ENCODE measurements at places on chromosomes 1 and 21.

DNA sequence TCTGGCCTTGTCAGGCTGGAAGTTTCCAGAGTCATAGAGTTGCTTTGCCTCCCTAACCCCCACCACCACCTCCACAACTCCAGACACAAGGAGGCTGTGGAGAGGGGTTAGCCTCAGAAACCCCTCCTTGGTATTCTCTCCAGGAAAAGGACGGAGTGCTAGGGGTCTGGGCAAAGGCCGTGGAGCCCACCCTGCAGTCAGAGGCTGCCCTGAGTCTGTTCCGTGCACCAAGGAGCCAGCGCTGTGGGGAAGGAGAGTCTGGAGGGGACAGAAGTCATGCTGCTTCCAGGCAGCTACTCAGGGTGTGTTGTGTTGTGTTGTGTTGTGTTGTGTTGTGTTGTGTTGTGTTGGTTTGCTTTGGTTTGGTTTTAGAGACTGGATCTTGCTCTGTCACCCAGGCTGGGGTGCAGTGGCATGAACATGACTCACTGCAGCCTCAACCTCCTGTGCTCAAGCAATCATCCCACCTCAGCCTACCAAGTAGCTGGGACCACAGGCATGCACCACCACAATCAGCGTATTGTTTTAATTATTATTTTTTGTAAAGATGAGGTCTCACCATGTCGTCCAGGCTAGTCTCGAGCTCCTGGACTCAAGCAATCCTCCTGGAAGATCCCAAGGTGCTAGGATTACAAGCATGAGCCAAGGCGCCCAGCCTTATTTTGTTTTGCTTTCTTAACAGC, 122.2 kb upstream of the TMEM51 start:
- no peak overlapping the region for H3K27ac ChIP-seq
- H3K36me3 ChIP-seq, result no peaks in the 10 kb centered on the region
- no peaks in the 10 kb centered on the region for H3K4me1 ChIP-seq
- no peak for DNase-seq
- no peak overlapping the region for H3K4me3 ChIP-seq
- H3K27me3 ChIP-seq, result no peaks in the 10 kb centered on the region

- H3K4me1 ChIP-seq, result peaks cover 8% of the 10 kb centered on the region
- H3K36me3 ChIP-seq, result no peaks in the 10 kb centered on the region
- DNase-seq, result no peak
- no peak overlapping the region for H3K4me3 ChIP-seq
- no peaks in the 10 kb centered on the region for H3K27me3 ChIP-seq
- H3K27ac ChIP-seq, result no peak overlapping the region
Observed at GRCh38 chr1:211386921-211387320, 60.3 kb downstream of the TRAF5 start.

DNA sequence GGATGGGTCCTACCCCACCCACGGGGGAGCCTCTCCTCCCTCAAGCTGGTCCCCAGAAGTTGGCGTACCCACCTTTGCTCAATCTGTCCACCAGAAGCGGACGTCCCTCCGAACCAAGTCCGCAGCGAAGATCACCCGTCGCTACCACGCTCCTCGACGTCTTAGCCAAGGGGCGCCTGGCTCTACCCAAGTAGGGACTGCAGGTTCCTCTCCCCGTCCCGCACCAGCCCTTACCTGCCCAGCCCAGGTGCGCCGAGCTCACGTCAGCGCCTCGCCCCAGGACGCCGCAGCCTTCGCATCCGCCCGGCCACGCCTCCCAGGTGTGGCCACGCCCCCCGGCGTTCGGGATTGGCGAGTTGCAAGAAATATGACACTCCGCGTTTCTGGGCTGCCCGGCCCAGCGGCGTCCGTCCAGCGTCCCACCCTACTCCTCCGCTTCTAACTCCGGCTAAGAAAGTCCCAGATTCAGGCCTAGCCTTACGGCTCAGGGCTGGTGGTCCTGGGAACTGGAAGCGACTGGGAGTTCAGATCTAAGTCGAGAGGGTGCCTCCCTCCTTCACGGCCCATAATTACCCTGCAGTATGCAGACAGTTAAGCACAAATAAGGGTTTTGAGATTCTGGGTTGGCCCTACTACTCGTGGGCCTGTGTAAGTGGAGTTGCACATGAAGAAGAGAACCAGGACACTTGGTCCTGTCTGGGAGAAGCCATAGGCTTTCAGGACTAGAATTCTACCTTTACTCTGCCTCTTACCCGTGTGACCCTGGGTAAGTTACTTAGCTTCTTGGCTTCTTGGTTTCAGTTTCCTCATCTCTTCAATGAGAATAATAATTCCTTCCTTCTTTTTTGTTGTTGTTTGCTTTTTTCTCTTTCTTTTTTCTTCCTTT, at the start of gene IRF6:
IRF6 (minus strand) TSS at position 268 of the 886 bp plus-strand sequence. CDS start 4,729 bp downstream, outside the sequence.
- peak within 1 kb of the TSS; percentile 65 for H3K4me3 ChIP-seq
- no peaks in the 10 kb centered on the region for H3K27me3 ChIP-seq
- H3K36me3 ChIP-seq, result no peaks in the 10 kb centered on the region
- H3K27ac ChIP-seq, result no peak within 1 kb of the TSS
- DNase-seq, result peak; percentile 19

DNA sequence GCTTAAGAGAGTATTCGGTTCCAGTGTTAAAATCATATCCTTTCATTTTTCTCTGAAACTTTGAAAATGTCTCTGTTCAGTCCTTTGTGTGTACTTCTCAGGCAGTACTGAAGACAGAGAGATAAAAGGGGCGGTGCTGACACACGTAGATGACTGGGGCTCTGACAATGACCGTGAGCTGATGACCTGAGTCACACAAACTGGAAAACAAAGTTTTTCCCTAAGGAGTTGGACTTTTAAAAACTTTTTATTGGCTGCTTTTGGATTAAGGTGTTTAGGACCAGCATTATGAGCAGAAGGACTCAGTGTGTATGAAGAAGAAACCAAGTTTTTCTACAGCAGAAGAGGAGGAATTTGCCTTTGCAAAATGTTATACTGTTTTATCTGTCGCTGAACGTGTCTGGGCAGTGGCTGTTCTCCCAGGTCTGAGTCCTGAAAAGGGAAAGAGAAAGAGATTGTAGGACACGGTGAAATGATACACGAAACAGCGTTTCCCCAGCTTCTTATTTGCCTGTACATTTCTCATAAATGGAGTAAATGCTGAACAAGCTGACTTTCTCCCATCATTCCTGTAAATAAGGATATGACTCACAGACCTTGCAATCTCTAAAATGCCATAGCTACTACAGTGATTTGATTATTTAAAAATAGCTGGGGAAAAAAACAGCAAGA, 51.5 kb downstream of the MAP3K7CL start:
- no peaks in the 10 kb centered on the region for H3K27me3 ChIP-seq
- no peaks in the 10 kb centered on the region for H3K36me3 ChIP-seq
- peak overlapping the region; percentile 87 for H3K27ac ChIP-seq
- H3K4me3 ChIP-seq, result peak overlapping the region; percentile 63
- peaks cover 18% of the 10 kb centered on the region for H3K4me1 ChIP-seq

DNA sequence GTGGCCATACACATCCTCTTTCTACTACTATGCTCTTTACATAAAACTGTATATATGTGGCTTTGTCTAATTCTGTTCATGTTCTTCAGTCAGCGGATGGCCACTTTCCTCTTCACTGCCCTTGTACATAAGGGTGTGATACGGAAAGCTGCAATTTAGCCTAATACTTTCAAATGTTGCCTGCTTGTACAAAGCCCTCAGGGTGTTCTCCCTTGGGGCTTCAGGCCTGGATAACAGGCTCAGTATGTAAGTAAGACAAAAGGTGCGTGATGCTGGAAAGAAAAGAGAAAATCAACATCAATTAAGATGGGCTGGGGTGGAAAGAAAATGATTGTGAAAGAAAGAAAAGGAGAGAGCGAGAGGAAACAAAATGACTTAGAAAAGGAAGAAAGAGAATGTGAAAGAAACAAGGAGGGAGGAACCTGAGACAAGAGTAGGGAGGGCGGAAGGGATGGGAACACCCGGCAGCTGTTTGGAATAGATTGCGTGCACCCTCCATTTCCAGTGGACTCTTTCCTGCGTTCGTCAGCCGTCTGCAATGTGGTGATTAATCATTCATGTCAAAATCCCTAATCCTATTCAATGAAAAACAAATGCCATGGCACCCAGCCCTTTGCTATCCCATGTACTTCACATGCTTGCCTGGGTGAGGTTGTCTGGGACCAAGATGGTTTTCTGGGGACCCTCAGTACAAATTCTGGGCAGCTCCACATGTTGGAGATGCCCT, 553.6 kb downstream of the NUF2 start:
- no peaks in the 10 kb centered on the region for H3K27me3 ChIP-seq
- no peaks in the 10 kb centered on the region for H3K36me3 ChIP-seq
- DNase-seq, result no peak
- H3K27ac ChIP-seq, result no peak overlapping the region

GRCh38 chr1:222096476-222096772, 354.5 kb upstream of the DUSP10 start:
- H3K36me3 ChIP-seq, result no peaks in the 10 kb centered on the region
- H3K4me1 ChIP-seq, result no peaks in the 10 kb centered on the region
- no peak overlapping the region for H3K27ac ChIP-seq
- H3K4me3 ChIP-seq, result no peak overlapping the region

DNA sequence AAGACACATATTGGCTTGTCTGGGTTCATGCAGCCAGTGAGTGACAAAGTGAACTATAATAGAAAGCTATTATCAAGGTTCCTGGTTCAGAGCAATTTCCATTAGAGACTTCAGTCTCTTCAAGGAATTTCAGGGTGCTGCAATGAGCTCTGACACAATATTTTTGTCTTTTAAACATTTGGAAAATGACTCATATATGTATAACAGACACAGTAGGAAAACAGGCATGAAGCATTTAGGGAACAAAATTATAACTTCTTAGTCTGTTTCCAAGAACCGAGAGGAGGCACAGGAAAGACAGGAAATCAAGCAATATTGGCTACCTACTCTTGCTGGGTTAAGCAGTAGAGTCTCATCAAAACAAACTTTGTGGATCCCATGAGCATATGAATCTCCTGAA, 170.4 kb downstream of the PTPRC start:
- no peak overlapping the region for H3K27ac ChIP-seq
- H3K27me3 ChIP-seq, result no peaks in the 10 kb centered on the region
- no peak for DNase-seq
- H3K36me3 ChIP-seq, result no peaks in the 10 kb centered on the region

GRCh38 chr1:110781525-110781924, 91.4 kb upstream of the CD53 start:
- H3K4me3 ChIP-seq, result no peak overlapping the region
- H3K27ac ChIP-seq, result no peak overlapping the region
- DNase-seq, result no peak
- H3K27me3 ChIP-seq, result no peaks in the 10 kb centered on the region
- H3K36me3 ChIP-seq, result no peaks in the 10 kb centered on the region

GRCh38 chr1:237527761-237528160, 363.0 kb downstream of the ZP4 start:
- H3K36me3 ChIP-seq, result no peaks in the 10 kb centered on the region
- no peak overlapping the region for H3K4me3 ChIP-seq
- no peaks in the 10 kb centered on the region for H3K4me1 ChIP-seq

DNA sequence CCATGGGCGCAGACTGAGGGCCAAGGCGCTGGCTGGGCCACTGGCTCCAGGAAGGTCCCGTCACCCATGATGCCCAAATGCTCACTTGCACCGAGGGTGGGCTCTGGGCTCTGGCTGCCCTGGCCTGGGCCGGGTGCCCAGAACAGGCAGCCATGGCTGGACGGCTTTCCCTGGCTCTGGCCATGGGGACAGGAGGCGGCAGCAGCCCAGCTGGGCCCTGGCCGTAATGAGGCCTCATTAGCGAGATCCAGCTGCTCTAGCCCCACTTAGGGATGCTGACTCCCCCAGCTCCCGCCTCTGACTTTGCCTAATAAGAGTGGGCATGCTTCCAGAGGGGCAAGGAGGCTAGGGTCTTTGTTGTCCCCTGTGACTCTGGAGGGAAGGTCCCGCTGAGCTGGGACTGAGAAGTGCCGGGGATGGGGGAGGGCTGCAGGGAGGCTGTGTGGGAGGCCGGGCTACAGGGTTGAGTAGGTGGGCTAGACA, 11.8 kb downstream of the SLC6A9 start:
- peaks cover 41% of the 10 kb centered on the region for H3K4me1 ChIP-seq
- no peak for DNase-seq
- no peak overlapping the region for H3K4me3 ChIP-seq
- H3K27ac ChIP-seq, result no peak overlapping the region
- H3K36me3 ChIP-seq, result no peaks in the 10 kb centered on the region
- no peaks in the 10 kb centered on the region for H3K27me3 ChIP-seq

GRCh38 chr1:245156736-245157505, 2.1 kb downstream of the KIF26B start:
- H3K27ac ChIP-seq, result no peak overlapping the region
- H3K4me3 ChIP-seq, result peak overlapping the region; percentile 79
- no peak for DNase-seq
- H3K27me3 ChIP-seq, result peaks cover 8% of the 10 kb centered on the region
- H3K4me1 ChIP-seq, result peaks cover 38% of the 10 kb centered on the region

GRCh38 chr1:10903821-10904220, 107.4 kb upstream of the CASZ1 start:
- no peaks in the 10 kb centered on the region for H3K36me3 ChIP-seq
- no peak overlapping the region for H3K27ac ChIP-seq
- no peaks in the 10 kb centered on the region for H3K27me3 ChIP-seq
- DNase-seq, result no peak

GRCh38 chr1:171984262-171984661, 143.0 kb downstream of the DNM3 start:
- no peak overlapping the region for H3K4me3 ChIP-seq
- H3K36me3 ChIP-seq, result no peaks in the 10 kb centered on the region
- H3K4me1 ChIP-seq, result no peaks in the 10 kb centered on the region
- no peak for DNase-seq
